Suppressor macrophage (primary cell): ENCODE measurements at places on chromosomes 12 and 14.
A peak's percentile ranks its signal among the peaks of the same experiment; 100 is the strongest.

DNA sequence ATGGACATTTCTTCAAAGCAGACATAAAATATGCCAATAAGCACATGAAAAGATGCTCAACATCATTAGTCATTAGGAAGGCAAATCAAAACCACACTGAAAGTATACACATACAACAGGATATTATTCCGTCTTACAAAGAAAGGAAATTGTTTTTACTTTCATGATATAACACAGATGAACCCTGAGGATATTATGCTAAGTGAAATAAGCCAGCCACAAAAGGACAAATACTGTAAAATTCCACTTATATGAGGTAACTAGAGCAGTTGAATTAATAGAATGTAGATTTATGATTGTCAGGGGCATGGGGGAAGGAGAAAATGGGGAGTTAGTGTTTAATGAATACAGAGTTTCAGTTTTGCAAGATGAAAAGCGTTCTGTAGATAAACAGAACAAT is 4.2 kb downstream of the ACYP1 start:
- no peak for DNase-seq

DNA sequence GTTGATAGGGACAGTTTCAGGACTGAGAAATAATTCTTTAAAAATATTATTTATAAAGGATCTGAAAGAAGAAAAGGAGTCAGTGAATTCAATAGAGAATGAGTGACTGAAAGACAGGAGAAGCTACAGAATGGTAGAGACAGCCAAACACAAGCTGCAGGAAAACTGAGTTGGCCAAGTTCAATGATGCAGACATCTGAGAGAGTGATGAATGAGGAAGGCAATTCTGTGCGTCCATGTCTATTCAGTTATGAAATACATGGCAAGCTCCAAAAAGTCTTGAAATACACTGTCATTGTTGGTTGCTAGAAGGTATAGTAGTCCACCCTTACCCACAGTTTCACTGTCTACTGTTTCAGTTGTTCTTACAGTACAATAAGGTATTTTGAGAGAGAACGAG is 6.8 kb downstream of the LRRC74A start:
- DNase-seq = peak; percentile 53

DNA sequence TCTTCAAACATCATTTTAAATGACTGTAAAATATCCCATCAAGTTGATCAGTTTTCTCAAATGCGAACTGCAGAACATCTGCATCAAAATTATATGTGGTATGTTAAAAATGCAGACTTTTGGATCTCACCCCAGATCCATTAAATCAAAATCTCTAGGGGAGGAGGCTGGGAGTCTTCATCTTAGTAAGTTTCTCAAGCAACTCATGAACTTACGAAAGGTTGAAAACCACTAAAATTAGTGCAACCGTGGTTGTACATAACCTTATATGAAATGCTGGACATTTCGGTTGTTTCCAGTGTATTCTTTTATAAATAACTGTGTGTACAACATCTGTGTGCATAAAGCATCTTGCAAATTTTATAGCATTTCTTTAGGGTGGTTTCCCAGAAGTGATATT is 39.2 kb downstream of the ZFP36L1 start:
- no peak for DNase-seq

GRCh38 chr14:72723858-72724530 is 169.9 kb downstream of the DPF3 start:
- DNase-seq = peak; percentile 11

DNA sequence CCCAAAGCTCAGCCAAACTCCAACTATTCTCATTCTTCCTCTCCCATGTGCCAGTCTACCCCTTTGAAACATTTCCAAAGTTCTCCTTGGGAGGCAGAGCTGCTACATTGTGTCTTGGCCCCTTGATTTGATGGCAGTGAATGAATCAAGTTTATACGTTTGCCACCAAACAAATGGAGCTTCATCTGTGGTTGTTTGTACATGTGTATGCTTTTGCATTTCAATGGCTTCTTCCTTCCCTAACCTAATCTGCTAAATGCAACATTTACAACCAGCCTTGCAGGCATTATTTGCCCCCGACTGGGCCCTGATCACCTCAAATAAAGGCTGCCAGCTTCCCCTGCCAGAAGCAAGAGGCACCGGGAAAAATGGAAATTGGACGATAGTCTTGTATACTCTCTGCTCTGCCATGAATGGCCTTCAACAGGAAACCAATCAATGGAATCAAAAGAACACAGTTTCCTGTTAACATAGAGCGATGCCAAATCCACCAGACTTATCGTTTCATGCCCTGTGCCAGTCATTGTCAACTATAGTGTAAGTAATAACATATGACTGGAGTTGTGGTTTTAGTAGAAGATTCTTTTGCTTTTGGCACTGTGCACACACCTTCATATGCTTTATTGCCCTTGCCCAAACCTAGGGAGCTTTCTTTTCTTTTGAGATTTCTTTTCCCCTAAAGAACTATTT is 97.8 kb downstream of the TMEM30B start:
- no peak for DNase-seq

DNA sequence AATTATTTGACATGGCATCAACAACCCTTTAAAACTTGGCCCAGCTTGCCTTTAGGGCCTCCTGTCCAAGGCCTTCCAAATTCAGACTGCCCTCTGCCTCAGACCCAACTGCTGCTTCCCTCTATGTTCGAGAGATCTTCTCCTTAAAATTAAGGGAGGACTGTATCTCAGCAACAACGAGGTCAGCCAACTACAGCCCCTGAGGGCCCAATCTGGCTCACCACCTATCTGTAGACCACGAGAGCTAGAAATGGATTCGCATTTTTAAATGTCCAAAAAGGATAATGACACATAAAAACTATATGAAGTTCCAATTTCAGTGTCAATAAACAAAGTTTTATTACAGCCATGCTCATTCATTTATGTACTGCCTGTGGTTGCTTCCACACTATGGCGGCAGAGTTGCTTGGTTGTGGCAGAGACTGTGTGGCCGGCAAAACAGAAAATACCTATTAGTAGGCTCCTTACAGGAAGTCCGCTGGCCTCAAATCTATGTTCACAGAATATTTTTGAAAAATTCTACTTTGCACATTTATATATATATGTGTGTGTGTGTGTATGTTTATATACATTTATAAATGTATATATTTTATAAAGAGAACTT is 1026.9 kb downstream of the BCL11B start:
- no peak for DNase-seq
